Activated T-cell treated with anti-CD3 and anti-CD28 coated beads for 1 hour (primary cell): ENCODE measurements at places on chromosomes 6 and 20.
A peak's percentile ranks its signal among the peaks of the same experiment; 100 is the strongest.

DNA sequence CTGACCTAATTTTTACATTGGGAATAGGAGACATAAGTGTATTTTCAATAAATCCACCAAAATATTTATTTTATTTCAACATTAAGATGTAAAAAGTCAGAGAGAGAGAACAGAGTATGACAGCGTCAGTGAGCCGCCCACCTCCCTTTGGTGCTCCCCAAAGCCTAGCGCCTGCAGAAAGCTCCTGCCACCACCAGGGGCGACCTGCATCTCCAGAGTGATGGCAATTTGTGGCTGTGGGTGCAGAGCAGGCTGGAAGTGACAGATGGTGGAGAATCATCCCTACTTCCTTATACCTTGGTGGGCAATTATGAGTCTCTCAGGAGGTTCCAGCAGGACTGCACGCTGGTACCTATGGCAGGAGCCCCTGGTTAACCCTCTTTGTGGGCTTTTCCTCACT is 87.3 kb downstream of the PTPRT start:
- DNase-seq = no peak

- DNase-seq = peak; percentile 22
Measured at GRCh38 chr20:13302647-13303450, 81.8 kb downstream of the ISM1 start.

DNA sequence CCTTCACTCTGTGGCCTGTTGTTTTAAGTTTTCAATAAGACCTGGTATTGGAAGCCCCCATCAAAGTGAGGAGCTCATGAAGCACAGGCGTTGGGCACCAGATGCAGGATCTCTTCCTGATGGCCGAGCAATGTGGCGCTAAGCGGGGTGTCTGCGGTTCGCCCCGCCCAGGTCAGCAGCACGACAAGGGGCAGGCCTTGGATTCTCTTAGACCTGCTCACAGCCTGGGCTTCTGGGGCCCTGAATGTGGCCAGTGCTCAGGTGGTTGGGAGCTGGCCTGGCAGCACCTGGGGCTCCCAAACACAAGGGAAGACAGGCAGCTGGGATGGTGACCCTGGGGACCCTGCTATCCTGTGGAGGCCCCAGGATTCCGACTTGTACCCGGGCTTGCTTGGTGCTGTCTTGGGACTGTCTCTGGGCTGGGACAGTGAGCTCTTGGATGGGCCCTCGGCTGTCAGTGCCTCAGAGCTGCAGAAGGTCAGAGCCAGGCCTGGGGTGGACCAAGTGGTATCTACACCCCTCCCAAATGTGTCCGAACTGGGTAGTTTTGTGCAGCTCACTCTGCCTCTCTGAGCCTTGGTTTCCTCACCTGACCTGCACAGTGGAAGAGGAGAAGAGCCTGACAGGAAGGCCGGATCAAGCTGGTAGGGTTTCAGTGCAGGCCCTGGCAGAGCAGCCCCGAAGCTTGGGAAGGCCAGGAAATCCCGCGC is 69.1 kb downstream of the PHACTR3 start:
- DNase-seq = no peak

GRCh38 chr20:50220894-50221365 is 30.3 kb downstream of the CEBPB start:
- DNase-seq = no peak

DNA sequence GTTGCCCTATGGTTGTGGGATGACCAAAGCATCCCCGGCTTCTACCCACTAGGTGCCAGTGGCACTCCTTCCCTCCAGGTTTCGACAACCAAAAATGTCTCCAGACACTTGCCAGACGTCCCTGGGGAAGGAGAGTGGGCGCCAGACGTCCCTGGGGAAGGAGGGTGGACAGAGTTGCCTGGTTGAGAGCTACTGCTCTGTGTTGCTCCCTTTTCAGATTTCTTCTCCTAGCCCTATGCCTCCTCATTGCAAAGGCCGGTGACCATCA is 13.1 kb downstream of the LRRC73 start:
- DNase-seq = no peak

DNA sequence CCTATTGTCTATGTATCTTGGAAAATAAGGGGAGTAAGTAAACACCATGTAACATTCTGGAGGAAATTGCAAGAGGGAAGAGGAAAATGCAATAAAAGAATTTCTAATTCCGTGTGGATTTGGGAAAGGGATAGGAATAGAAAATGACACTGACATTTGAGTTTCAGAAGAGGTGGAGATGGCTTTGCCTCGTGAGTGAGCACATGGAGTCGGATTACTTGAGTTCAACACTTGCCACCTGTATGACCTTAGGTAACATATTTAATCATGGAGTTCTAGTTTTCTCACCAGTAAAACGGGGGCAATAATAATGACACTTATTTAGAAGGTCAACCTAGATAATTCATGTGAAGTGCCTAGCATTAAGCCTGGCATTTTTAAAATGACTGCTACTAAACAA is 10.8 kb upstream of the PBOV1 start:
- DNase-seq = no peak

DNA sequence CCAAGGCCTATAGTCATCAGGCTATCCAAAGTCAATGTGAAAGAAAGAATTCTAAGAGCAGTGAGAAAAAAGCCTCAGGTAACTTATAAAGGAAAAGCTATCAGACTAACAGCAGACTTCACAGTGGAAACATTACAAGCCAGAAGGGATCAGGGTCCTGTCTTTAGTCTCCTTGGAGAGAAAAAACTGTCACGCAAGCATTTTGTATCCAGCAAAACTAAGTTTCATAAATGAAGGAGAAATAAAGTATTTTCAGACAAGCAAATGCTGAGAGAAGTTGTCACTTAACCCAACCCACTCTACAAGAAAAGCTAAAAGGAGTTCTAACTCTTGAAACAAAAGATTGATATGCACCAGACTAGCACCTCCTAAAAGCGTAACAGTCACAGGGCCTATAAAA is 28.1 kb downstream of the CITED2 start:
- no peak for DNase-seq

DNA sequence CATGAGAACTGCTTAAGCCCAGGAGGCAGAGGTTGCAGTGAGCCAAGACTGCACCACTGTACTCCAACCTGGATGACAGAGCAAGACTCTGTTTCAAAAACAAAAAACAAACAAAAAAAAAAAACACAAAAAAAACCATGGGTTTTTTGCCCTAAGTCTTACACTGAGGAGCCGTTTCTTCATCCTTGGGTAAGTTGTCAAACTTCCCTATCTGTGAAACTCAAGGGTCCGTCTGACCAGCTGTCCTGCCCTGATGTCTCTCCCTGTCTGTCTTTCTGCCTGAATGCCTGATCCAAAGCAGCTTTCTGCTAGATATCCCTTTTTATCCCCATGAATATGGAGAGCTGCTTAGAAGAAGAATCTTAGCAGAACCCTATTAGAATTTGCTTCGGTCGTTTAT is 41.3 kb upstream of the CLDN20 start:
- DNase-seq = no peak

DNA sequence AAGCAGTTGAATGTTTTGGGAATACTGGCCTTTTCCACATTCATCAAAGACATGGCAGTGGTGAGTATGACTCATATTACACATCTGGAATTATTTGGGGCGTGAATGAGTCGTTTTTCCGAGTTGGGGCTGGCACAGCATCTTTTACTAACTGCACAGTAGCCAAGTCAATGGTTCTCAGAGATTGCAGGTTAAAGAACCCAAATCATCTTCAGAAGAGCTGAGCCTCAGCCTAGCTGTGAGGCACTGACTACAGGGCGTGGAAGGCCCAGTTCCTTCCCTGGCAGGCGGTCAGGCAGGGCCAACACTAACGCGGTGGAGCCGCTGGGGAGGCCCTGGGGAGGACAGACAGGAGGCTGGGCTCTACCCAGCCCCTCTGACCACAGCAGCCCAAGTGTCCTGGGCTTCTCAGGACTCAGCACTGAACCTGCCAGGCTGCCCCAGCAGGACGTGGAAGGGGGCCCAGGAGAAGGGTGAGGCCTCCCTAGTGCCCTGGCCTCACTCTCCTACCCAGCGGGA is 20.1 kb upstream of the HELZ2 start:
- no peak for DNase-seq

GRCh38 chr6:77180326-77180725 is 283.0 kb downstream of the HTR1B start:
- DNase-seq = no peak

GRCh38 chr6:159727717-159728445 is 575 bp downstream of the WTAP start:
- no peak for DNase-seq

- no peak for DNase-seq
Measured at GRCh38 chr20:35981969-35982368, 13.6 kb downstream of the CNBD2 start.

DNA sequence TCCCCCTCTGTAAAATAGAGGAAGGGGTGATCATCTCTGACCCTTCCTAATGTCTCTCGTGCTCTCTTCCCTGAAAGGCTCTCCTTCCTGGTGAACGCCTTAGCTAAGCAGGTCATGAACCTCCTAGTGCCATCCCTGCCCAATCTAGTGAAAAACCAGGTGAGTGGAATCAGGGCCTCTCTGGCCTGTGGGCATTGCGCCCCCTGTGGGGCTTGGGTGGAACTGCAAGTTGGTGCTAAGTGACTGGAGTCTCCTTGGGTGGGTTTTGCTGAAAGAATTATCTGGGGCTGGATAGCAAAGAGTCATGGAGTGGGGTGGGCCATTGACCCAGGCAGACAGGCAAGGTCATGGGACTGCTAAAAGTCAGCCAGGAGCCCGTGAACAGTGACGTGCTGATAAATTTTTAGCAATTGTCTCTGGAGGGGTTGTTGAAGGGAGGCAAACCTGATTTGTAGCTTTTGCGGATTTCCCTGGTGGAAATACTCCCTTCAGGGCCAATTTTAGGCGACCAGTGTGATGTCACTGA is 8.9 kb downstream of the BPIFB1 start:
- DNase-seq = peak; percentile 59

DNA sequence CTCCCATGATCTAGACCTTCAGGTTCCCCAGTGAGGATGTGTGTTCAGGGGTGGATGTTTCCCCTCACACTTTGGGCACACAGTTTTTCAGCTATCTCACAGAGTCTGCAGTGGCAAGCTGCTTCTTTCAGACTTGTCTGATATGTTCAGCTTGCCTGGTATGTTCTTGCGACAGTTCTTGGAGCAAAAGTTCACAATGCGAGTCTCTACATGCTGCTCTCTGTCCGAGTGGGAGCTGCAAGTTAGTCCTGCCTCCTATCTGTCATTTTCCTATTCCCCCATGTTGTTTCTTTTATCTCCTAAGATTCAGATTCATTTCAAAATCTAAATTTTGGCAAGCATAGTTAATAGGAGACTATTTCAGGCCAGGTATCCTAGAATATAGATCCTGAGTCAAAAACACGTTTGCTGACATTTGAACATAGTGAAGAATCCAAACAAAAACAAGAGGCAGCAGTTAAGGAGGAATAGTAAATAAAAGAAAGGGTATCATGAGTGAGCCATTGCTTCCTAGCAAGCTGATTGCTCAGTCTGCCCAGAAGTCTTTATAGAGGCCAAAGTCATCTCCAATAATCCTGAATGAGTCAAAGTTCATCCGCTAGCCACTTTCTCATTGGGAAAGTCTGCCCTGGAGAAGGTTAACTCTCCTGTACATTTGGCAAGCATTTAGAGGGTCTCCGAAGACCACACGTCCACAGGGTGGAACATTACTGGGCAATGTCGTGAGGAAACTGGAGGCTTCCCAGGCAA is 140.2 kb upstream of the MOCS1 start:
- DNase-seq = no peak

DNA sequence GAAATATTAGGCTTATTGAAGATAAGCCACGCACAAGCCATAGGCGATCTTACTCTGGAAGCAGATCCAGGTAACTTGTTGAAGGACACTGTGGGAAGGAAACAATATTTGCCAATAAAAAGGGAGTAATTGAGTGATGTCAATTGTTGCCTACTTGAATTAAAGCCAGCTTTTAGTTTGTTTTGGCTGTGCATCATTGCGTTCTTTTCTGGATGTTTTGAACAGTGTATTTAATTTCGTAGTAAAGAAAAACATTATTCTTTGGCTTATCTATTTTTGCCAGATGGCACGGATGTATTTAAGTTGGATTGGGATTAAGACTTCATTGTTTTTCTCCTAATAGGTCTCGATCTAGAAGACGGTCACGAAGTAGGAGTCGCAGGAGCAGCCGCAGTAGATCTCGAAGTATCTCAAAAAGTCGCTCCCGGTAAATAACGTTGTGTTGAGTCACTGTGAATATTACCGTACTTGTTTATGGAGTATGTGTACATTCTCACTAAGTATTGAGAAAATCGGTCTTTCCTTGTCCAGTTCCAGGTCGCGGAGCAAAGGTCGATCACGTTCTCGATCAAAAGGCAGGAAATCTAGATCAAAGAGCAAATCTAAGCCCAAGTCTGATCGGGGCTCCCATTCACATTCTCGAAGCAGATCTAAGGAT is 2.6 kb downstream of the SRSF6 start:
- DNase-seq = no peak

DNA sequence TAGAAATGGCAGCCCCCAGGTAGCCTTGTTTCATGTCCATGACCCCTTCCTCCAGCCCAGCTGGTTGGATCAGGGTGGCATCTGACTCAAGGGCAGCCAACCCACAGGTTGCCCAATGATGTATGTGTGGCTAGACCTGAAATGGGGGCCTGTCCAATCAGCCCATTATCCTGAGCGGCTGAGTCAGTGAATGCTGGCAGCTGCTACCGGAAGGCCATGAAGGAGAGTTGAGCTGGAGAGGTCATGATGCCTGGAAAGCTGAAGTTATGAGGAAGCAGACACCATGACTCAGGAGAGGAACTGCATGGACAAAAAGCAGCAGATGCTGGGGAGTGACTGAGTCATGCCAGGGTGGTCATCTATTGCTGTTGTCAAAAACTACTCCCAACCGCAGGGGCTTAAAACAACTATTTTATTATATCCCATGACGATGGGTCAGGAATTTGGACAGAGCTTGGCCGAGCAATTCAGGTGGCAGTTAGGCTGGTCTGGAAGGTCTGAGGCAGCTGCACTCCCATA is 67.3 kb downstream of the MDGA1 start:
- no peak for DNase-seq

DNA sequence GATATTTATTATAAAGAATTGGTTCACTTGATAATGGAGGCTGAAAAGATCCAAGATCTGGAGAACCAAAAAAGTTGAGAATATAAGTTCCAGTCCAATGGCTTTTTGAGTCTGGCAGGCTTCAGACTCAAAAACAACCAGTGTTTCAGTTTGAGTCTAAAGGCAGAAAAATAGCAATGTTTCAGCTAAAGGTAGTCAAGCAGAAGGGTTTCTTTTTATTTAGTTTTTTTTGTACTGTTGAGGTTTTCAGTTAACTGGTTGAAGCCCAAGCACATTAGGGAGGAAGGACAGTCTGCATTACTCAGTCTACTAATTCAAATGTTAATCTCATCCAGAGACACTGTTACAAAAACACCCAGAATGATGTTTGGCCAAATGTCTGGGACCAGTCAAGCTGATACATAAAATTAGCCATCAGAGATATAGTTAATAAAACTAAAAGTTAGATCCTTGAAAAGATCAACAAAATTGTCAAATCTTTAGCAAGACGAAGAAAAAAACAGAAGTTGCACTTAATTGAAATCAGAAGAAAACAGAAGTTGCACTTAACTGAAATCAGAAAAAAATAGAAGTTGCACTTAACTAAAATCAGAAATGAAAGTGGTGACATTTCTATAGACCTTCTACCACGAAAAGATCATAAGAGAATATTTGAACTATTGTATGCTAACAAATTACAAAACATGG is 980.3 kb upstream of the FLRT3 start:
- no peak for DNase-seq
